Activated CD4-positive, CD25-positive, alpha-beta regulatory T cell treated with anti-CD3 and anti-CD28 coated beads, Interleukin-2, amount 50 U/mL, for 72 hours (primary cell): ENCODE measurements at places on chromosomes 1 and 21.

- DNase-seq, result no peak
Measured at GRCh38 chr1:89844241-89844807, 23.5 kb downstream of the LRRC8D start.

DNA sequence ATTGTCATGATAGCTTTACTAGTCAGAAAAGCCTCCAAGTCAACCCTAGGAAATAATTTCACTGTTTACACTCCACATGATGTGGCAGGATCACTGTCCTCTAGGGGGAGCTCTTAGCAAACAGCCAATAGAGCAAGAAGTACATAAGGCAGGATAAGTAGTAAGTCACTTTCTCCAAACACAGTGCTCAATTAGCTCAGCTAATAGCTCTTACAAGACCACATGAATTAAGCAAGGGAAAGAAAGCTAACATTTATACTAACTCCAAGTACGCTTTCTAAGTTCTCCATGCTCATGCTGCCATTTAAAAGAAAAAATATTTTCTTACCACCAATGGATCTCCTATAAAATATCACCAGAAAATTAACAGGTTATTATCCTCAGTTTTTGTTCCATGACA is 66.9 kb upstream of the LRIF1 start:
- DNase-seq, result no peak

- DNase-seq, result no peak
Measured at GRCh38 chr1:64687725-64688327, 57.0 kb upstream of the RAVER2 start.

DNA sequence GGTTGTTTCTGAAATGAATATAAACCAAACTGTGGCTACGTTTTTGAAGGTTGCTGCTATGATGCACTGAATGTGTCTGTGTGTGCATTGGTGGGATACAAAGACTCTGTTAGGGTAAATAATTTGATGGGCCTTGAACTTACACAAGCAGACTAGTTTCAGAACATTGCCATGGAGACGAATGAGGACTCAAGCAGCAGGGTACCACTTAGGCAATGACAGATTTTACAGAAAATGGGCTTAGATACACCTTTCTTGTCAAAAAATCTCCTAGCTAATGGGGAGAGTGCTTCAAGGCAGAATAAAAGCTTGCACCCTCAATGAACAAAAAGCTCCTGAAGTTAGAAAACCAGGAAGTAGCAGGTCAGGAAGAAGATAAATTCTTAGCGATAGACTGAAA is 55.7 kb downstream of the IER5 start:
- DNase-seq, result no peak

GRCh38 chr21:23686737-23687523 is 1920.4 kb downstream of the MRPL39 start:
- no peak for DNase-seq

GRCh38 chr1:236416165-236416564 is 22.1 kb downstream of the EDARADD start:
- no peak for DNase-seq

DNA sequence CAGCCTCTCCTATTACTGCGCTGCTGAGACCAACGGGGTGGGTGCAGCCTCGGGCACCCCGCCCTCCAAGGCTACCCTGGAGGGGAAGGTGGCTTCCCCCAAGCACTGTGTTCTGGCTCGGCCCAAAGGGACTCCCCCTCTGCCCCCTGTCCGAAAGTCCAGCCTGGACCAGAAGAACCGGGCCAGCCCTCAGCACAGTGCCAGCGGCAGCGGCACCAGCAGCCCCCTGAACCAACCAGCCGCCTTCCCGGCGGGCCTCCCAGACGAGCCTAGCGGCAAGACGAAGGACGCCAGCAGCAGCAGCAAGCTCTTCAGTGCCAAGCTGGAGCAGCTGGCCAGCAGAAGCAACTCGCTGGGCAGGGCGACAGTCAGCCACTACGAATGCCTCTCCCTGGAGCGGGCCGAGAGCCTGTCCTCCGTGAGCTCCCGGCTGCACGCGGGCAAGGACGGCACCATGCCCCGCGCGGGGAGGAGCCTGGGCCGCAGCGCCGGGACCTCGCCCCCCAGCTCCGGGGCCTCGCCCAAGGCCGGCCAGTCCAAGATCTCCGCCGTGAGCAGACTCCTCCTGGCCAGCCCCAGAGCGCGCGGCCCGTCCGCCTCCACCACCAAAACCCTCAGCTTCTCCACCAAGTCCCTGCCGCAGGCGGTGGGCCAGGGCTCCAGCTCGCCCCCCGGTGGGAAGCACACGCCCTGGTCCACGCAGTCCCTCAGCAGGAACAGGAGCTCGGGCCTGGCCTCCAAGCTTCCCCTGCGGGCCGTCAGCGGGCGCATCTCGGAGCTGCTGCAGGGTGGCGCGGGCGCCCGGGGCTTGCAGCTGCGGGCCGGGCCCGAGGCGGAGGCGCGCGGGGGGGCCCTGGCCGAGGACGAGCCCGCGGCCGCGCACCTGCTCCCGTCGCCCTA is 533.1 kb downstream of the KIF26B start:
- no peak for DNase-seq

DNA sequence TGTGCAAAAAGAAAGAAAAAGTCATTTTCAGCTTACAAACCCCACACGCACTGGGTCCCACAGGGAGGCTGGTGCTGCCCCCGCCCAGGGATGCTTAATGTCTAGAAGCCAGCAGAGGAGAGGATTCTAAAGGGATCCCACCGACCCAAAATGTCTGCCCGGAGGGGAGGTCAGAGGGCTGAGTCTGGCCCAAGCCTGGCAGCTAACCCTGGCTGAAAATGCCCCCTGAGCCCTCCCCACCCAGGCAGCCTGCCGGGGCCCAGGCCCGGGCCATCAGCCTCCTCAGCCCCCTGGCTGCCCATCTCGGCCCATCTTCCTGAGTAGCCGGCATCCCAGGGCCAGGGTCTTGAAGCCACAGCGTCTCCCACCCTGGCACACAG is 33.5 kb downstream of the ACOT7 start:
- DNase-seq, result no peak

DNA sequence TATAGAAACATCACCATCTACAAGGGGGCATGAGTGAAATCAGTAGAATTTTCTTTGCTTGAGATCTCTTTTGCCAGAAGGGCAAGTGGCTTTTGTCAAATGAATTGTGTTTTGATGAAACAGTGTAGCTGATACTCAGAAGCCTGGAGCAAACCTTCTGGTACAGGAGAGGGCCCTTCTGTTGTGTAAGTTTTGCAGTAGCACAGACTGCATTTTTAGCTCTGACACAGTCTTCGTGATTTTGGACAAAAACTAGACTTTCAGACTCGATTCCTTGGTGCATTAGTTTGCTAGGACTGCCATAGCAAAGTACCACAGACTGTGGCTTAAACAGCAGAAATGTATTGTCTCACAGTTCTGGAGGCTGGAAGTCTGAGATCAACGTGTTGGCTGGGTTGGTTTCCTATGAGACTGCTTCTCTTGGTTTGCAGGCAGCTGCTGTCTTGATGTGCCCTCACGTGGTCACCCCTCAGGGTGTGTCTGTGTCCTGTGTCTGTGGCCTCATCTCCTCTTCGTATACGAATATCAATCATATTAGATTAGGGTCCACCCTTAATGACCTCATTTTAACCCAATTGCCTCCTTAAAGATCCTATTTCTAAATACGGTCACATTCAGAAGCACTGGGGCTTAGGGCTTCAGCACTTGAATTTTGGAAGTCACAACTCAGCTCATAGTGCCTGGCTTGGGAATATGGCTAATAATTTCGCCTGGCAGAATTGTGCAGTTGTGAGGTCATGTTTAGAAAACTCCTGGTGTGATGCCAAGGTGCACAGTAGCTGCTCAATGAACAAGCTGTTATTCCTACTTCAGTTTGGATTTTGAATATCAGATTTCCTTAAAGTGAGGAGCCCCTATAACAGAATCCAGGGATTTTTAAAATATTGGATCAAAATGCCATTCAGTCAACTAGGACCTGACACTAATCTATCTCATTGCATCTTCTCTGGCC is 21.2 kb upstream of the DISC1 start:
- DNase-seq, result no peak

DNA sequence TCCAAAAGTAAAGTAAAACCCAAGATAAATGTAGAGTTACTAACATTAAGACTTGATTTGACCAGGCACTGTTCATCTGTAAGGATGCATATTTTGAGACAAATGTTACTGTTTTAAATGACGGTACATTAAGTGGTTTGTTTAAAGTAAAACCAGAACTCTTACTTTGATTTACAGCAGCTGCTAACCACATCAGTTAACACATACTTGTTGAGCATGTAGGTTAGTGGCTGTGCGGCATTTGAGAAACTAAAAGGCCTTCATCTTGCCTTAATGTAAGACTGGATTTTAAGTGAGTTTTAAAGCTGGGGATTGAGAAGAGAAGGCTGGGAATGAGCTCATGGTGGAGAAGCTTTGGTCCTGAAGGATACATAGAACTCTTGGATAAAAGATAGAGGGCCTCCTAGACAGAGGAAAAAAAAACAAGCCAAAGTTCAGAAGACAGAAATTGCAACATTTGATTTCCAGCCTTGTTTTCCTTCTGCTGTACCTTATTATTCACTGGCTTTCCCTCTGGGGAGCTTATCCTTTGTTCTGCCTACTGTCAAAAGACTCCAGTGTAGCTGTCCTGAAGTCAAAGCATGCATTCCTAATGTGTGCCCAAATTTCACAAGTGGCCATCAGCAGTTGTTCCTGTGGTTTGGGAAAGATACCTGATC is 66.6 kb downstream of the MTR start:
- no peak for DNase-seq

GRCh38 chr21:34707876-34708325 is 39.1 kb downstream of the CLIC6 start:
- DNase-seq, result no peak

DNA sequence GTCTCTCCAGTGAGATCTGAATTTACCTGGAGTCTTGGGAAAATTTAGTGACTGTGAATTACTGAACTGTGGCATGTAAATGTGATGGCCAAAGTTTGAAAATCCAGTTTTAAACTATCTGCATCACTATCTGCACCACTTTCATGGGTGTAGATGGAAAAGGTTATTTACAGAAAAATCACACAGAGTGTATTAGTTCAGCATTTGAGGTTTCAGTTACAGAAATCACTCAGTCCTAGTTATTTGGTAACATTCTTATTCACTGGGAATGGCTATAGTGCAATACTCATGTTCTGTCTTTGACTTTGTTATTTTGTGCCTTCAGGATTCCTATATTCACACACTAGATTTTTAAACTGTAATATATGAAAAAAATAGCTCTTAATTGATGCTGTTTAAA is 60.6 kb upstream of the IFI44L start:
- no peak for DNase-seq

DNA sequence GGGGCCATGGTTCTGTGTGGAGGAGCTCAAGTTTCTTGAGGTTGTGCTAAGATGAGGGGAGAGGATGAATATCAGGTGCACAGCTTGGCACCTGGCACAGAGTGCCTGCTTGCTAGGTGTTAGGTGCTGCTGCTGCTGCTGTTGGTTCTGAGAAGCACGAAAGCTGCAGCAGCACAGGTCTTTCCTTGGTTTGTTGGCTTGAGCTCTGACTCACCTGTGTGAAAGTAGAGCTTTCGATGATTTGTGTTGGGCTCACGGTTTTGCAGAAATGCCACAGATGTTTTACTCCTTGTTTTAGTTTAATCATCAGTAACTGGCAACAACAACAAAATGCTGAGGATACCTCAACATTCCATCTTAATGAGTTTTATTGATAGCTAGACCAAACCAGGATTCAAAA is 221.6 kb downstream of the BRINP2 start:
- no peak for DNase-seq

GRCh38 chr1:174963529-174964125 is 36.1 kb upstream of the CACYBP start:
- no peak for DNase-seq

DNA sequence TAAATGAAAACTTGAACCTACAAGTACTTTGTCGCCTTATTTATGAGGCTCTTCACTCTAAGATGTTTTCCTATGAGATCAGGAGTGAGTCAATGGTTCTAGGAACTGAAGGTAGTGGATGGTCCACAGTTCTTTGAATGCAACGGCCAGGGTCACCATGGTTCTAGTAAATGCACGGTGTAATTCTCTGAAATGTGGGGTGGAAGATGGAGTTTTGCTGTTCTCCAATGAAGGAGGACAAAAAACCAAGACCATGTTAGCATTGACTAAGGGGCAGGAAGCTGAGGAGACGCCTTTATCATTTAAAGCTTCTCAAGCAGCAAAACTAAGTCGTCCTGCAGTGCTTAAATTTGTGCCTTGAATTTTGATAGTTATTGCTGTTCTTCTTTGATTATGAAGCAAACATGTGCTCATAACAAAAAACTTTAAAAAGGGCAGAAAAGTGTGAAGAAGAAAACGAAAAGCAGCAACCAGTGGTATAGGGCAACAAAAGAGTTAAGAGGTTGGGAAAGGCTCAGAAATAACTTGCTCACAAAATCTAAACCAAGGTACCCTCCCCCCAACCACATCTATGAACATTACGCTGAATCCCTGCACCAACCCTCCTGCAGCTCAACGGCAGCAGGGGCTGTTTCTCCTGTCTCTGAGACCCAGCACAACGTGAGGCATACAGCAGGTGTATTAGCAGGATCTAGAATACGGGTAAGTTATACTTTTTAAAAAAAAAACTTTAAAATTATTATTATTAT is 85.0 kb downstream of the MRPL37 start:
- DNase-seq, result no peak

GRCh38 chr1:20470194-20470593 is 15.8 kb downstream of the CAMK2N1 start:
- DNase-seq, result no peak

GRCh38 chr1:225868631-225869330 is 13.4 kb downstream of the TMEM63A start:
- no peak for DNase-seq

DNA sequence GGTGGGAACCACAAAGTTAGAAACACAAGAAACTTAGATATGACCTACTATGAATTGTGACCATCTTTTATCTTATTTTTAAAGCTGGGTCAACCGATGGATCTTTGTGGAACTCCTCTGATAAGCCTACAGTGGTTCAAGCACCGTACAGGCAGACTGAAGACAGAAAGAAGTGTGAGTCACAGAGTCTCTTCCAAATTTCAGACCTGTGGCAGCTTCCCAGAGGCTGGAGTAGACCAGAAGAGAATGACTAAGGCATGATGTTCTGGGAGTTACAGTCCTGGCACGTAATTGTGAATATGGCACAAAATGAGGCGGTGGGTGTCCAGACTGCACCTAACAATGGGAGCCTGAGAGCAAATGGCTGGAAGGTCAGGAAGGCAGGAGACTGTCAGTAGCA is 70.0 kb downstream of the LMO4 start:
- DNase-seq, result no peak

DNA sequence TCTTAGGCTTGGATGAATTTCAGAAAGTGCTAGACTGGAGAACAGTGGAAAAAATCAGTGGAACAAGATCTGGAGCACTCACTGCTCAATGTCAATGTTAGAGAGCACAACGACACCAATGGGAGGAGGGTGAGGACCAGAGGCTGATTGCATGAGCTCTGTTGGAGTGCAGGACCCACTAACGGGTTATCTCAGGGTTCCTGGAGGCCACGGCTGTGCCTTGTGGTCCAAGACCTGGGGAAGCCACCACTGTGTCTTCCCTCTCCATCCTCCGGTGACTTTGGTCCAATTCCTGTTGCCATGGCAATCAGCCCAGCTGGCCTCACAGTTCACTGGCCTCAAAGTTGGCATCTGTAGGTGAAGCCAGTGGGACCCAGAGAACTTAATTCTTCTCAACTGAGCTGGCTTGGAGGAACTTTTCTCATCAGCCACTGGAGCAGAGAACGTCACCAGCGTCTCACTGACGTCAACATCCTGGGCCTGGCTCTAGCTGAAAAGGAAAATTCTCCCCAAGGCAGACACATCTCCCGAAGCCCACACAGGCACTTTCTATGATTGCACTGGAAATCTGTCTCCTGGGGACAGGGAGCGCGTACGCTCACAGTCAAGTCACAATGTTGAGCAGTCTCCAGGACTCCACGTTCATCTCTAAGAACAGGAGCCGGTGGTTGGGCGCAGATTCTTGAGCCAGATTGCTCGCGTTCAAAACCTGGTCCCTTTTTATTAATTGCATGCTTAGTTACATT is 21.9 kb upstream of the GPR157 start:
- DNase-seq, result no peak
